ENCODE measurements at places on chromosomes 4 and X.

DNA sequence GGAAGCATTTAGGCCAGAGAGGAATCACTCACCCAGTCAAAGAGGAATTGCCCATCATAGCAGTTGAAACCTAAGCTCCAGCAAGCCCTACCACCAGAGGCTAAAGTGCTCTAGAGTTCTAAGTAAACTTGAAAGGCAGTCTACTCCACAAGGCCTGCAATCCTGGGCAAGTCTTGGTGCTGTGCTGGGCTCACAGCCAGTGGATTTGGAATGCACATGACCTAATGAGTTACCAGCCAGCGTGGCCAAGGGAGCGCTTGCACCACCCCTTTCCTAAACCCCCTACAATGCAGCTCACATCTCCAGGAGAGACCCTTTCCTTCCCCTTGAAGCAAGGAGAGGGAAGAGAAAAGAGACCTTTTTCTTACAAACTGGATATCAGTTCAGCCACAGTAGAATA is 445.7 kb downstream of the GASK1B start:
- DNase-seq = no peak

- peak; percentile 36 for DNase-seq
Measured at GRCh38 chrX:119145241-119145653, 17.6 kb upstream of the KIAA1210 start.

DNA sequence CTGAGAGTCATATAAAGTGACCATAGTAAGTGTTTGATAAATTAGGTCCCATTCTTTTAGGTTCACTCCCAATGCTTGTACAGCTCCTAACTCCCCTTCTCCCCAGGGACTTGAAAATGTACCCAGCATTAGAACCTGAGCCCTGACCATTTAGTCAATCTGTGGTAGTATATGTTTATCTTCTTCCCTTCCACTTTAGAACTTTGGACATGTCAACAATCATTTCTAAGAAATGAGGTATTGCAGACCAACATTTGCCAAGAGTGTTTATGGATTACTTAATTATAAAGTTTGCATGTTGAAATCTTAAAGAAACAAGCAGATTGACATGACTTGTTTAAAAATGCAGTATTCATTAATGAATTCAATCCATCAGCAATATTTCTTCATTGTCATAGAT is 26.0 kb downstream of the AFM start:
- DNase-seq = no peak

GRCh38 chr4:89273741-89274141 is 33.9 kb downstream of the GPRIN3 start:
- no peak for DNase-seq

GRCh38 chr4:6343939-6344408 is 74.3 kb downstream of the WFS1 start:
- peak; percentile 76 for DNase-seq

- DNase-seq = no peak
Measured at GRCh38 chr4:109472343-109472761, 38.7 kb downstream of the SEC24B start.

DNA sequence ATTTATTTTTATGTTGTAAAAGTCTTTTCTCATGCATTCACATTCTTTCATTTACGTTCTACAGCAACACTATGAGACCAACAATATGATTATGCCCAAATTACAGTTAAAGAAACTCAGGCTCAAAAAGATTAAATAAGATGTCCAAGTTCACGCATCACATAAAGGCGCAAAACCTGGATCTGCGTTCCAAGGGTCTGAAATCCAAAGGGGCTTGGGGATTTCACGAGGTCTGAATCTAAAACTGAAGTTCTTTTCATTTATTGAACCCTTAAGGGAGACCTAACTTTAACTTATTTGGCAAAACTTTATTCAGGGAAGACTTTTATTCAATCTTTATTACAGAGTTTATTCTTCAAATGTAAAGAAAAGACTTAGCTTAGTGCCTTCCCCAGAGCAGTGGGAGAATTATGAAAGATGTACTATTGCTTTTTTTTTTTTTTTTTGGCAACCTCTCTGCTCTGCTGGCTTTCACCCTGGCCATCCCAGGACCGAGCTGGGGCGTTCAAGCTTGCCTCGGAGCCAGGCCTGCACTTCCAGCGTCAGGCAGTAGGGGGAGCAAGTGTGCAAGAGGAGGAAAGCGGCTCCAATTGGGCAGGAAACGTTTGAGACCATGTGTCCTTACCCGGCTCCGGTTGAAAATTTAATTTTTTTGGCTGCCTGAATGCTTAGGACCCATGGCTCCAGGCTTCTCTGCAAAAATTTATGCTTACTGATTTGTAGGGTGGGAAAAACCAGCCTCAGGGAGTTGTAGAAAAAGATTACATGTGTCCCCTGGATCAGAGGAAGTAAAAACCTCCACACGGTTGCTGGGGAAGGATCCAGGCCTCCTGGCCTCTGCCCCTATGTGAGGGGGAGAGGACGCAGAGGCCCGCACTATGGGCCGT is 344.3 kb upstream of the KLF3 start:
- peak; percentile 87 for DNase-seq

DNA sequence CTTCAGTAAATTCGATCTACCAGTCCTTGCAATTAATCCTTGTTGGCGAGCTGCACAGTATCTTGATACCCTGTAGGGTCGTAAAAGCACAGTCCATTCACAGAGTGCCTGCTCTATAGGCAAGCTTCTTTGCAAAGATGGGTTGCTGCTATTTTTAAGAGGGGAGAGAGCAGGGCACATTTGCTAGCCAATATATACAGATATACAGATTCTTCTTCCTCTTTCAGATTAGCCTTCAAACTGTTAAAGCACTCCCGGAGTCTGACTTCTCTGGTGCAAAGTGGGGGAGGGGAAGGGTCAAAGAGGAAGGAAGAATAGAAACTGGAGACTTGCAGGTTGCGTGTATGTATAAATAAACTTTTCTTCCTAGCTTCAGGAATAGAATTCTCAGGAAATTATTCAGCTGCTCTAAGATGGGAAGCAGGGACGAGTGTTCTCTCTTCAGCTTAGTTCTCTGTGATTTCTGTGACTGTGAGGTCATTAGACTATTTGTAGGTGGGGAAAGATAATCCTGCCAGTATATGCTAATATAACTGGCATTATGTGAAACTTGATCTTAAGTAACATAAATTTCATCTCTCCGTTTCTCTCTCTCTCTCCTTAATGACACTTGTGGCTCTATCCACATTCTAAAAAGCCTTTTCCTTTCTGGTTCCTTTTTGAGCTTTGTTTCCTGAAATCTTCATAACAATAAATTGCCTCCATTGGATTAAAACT is at the start of gene CYSLTR1:
Gene CYSLTR1, minus strand, starts transcription at position 242 of the 717 bp plus-strand sequence. CDS start 53,865 bp downstream, outside the sequence.
- no peak for DNase-seq

DNA sequence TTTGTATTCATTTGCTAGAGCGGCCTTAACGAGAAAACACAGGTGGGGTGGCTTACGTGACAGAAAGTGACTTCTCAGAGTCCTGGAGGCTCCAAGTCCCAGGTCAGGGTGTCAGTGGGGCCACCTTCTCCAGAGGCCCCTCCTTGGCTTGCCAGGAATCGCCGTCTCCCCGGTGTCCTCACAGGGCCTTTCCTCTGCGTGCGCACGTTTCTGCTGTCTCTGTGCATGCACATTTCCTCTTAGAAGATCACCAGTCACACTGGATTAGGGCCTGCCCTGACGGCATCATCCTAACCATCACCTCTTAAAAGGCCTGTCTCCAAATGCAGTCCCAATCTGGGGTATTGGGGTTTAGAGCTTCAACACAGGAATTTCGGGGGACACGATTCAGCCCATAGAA is 63.8 kb upstream of the HELT start:
- DNase-seq = no peak

DNA sequence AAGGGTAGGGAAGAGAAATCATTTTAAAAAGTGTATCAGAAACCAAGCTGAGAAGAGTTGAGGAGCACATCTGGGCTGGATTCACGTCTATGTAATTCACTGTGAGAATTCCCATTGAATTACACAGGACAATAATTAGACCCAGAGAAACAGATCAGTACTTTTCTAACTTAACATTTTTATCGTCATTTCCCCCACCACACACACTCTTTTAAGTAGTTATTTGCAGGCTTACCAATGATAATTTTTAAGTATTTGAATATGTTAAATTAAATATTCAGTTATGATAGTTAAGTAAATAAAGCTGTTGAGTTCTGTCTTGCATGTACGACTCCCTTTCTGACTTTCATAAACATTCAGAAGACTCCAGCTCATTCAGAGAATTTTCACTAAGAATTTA is 165.4 kb upstream of the PITX2 start:
- no peak for DNase-seq

DNA sequence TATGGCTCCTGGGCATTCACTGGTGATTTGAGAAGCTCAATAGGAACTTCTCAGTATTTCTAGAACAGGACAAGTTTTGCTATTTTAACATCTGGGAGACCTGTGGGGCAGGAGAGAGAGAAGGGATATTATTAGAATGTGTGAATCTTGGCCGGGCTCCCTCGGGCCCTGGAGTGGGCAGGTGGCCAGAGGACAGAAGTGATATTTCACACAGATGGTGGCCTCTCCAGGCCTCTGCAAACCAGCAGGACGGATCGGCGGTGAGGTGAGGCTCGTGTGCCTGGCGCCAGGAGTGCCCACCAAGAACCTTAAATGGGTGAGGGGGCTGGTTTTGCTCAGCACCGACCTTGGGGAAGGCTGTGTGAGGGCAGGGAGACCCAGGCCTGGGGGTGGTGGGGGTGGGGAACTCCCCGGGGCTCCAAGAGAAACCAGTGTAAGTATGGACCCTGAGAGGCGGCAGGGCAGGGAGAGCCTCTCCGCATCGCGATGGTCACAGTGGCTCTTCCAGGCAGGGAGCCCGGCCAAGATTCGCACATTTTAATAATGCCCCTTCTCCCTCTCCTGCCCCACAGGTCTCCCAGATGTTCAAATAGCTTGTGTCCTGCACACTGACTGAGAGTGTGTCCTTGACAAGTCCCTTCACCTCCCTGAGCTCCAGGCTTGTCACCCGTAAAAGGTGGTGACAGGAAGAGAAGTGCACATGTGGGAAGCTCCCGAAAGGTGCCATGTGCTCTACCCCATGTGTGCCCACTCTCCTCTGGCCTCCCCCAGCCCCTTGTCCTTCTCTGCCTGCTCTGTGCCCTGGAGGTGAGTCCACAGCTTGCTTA is 64.9 kb downstream of the SORCS2 start:
- no peak for DNase-seq

DNA sequence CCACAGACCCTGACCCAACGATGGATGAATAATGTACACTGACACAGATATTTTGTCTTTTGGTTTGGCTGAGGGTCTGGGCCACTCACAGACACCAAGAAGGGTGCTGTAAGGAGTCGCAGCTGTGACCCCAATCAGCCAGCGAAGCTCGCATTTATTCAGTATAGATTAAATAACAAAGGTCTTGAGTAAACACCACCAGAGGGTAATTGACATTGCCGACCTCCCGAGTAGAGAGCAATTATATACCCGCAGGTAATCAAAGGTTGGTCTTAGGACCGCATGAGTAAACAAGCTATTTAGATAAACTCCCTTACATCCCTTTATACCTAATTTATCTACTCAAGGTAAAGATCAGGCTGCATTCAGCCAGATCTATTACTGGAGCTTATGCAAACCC is 297.1 kb downstream of the ADAM29 start:
- no peak for DNase-seq

- DNase-seq = no peak
Measured at GRCh38 chr4:185238215-185238681, 28.9 kb downstream of the SNX25 start.

DNA sequence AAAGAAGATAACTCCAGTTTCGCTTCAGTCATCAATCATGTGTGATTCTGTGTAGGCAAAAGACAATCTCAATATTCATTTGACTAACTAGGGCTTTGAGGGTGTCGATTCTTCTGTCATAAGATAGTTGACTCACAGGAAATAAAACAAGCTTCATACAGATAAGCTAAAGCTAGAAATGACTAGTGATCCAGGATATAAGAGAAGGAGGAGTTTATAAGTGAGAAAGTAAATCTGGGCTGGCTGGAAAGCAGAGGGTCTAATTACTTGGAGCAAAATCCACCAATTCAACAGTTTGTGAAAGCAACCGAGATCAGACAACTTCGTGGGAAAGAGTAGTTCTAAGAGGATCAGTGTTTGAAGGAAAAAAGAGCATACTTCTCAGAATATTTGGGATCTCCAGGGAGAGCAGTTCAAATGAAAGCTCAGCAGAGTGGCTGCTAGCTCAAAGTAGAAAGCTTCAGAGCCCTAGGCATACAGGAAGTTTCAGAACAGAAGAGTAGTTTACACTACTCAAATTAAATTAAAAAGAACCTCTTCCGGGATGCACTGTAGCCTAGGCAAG is 429.3 kb downstream of the INPP4B start:
- no peak for DNase-seq

DNA sequence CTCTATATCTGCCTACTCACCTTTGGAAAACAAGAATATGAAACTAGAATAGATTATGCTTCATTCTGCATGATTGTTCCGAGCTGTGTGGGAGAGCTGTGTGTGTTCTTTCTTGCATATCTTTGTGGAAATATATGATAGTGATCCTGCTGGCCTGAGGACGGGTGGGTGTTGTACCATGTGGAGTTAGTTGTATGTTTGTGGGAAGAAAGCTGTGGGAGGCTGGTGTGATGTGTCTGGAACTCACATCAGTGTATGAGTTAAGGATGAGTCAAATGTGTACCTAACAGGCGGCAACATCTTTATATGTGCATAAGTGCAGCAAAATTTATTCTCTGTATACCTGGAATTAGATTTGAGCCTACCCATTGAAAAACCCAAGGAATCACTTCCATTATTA is 208.1 kb upstream of the ADGRL3 start:
- no peak for DNase-seq

DNA sequence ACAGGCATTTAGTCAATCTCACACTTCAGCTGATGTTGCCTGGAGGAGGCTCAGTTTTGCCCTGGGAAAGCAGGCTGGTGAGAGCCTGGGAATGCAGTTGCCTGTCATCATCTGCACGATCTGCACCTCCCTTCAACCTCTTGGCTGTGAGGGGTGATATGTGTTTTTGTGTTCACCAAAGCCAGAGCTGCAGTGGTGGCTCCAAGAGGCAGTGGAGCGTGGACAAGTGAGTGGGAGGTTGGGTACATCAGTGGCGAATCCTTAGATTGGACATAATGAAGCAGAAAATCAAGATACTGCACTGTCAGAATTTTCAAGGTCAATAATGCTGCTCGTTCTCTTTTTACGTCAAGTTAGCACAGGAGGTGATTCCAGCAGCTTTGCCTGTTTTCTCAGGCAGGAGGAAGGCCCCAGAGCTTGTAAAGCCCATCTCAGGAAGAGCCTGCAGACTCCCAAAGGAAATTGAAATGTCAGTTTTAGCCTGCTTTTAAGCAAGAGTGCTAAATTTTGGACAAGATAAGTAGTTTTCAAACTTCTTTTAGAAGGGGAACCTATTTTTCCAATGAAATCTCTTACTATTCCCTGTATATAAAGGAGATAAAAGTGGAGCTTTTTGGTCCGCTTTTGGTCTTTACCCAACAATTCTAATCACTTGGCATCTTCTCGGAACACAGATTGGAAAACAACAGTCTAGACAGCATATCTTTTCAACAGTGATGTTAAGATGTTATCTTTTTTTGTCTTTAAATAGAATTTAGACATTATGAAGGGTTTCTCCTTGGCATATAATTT is 92.8 kb downstream of the FRAS1 start:
- no peak for DNase-seq
